ENCODE measurements at places on chromosomes 6 and 20.

DNA sequence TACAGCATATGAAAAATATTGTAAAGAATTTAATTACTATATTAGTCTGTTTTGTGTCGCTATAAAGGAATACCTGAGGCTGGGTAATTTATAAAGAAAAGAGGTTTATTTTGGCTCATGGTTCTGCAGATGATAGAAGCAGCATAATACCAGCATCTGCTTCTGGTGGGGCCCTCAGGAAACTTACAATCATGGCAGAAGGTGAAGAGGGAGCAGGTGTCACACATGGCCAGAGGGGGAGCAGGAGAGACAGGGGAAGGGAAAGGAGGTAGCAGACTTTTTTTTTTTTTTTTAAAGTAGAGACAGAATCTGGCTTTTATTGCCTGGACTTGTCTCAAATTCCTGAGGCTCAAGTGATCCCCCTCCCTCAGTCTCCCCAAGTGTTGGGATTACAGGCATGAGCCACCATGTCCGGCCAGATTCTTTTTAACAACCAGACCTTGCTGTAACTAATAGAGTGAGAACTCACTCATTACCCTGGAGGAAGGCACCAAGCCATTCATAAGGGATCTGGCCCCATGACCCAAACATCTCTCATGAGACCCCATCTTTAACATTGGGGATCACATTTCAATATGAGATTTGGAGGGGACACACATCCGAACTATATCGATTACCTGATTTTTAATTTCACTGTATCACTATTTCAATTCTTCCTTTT is 64.6 kb downstream of the MAN1A1 start:
- no peak for DNase-seq

GRCh38 chr6:80769106-80769505 is 662.6 kb downstream of the BCKDHB start:
- no peak for DNase-seq

DNA sequence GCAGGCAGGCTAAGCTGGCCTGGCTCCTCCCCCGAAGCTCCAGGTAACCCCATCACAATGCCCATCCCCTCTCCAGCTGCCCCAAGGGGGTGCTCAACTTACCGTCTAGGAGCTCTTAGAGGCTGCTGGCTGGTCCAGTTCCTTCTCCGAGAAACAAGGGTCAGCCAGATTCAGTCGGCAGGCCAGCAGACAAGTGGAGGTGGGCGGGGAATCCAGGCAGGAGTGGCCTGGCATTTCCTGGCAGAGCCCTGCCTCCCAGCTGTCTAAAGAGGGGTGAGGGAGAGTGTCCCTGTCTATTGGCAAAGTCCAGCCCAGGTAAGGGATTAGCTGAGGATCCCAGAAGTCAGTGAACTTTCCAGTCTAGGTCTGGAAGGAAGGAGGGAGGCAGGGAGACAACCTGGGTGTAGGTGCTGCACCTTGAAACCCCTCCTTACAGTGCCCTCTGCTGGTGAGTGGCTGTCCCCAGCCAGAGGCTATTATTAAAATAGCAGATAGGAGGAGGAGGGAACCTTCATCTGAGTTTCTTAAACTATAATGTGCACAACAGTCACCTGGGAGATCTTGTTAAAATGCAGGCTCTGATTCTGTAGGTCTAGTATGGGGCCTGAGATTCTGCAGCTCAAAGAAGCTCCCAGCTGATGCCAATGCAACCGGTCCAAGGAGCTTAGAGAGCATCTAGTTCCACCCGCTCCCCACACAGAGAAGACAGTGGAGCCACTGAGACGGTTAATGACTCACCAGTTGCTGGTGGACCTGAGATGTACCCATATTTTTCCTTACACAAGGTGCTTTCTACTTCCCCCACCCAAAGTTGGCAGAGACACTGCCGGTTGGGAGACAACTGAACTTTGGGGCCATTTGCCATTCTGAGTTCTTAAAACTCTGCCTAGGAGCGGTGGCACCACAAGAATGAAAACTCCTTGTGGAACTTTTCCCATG is at the start of gene UNC5CL:
Gene UNC5CL, minus strand, starts transcription at position 162 of the 939 bp plus-strand sequence. CDS start 4,147 bp downstream, outside the sequence.
- no peak for DNase-seq

DNA sequence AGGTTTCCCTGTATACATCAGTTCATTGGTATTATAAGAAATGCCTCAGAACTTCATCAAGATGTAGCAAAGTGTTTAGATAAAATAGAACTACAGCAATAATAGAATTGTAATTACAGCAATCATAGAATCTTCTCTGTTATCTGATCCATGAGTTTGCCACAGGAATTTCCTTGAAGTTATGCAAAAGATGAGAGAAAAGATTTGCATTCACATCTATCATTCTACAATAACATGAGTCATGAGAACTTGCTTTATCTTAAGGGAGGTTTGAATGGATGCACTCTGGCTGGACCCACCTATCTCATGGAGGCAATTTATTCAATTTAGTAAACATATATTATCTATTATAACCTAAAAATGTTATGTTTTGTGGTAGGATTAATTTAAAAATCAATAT is 329.8 kb upstream of the EPHA7 start:
- DNase-seq = no peak

GRCh38 chr6:107600936-107601335 is 111.0 kb downstream of the SOBP start:
- no peak for DNase-seq

- no peak for DNase-seq
These were observed 185.9 kb downstream of the PDE7B start for GRCh38 chr6:136037242-136037875.

DNA sequence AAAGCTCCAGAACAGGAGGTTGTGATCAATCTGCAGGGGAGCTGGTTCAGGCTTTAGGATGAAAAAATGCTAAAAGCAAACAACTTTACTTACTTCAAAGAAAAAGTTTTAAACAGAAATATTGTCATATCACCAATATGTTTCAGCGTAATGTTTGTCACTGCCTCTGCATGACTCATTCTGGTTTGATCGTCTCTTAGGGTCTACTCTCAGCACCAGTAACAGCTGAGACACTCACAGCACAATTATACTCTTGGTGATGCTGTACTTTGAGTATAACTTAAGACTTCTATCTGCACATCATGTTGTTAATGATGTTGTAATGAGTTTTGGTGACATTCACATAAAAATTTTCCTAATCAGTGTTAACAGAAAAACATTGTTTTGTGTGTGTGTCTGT is 665.4 kb downstream of the EPM2A start:
- no peak for DNase-seq

DNA sequence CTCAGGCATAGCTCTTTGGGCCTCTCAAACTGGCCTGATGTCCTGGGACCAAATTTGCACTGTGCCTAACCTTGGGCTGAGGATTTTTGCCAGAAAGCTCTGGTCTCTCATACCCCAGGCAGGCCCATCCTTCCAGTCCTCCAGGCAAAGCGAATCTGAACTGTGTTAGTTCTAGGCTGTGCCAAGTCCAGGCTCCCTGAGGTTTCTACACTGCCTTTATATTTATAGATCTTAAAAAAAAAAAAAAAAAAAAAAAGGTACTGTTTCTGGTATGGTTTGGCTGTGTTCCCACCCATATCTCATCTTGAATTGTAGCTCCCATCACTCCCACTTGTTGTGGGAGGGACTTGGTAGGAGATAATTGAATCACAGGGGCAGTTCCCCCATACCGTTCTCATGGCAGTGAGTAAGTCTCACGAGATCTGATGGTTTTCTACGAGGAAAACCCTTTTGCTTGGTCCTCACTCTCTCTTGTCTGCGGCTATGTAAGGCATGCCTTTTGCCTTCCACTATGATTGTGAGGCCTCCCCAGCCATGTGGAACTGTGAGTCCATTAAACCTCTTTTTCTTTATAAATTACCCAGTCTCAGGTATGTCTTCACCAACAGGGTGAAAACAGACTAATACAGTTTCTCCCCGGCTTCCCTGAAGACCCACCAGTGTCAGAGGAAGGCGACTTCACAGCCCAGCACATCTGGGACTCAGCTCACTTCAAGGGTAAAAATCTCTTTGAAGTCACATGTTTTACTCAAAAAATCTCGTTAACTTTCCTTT is 39.0 kb upstream of the TBXT start:
- no peak for DNase-seq

- DNase-seq = no peak
These were observed 102.7 kb downstream of the TRDN start for GRCh38 chr6:123533862-123534648.

GRCh38 chr6:14716499-14717146 is 529.2 kb upstream of the JARID2 start:
- DNase-seq = no peak

DNA sequence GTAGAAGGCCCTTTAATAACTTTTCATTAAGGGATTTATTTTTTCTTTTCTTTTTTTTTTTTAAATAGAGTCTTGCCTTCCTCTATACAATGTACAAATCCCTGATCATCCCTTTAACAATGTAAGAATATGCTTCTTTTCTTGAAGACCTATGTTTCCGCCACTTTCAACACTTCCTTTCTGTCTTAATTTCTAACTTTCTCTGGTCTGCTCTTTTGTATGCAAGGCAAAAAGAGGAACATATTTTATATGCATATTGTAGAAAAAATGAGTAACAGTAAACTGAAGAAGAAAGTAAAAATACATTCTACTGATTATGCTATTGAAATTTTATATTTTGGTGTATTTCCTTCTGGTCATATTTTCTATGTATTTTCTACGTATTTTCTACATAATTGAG is 484.7 kb downstream of the TFAP2B start:
- no peak for DNase-seq

GRCh38 chr20:1275919-1276318 is 9.8 kb downstream of the SNPH start:
- DNase-seq = no peak

- no peak for DNase-seq
These were observed 43.1 kb upstream of the JAG1 start for GRCh38 chr20:10716855-10717254.

GRCh38 chr6:161890832-161891297 is 617.0 kb upstream of the AGPAT4 start:
- no peak for DNase-seq

Measured in hippocampal formation (tissue), 2 donors.